ENCODE measurements at places on chromosomes 1 and 21.

- no peak overlapping the region for H3K27ac ChIP-seq
- H3K27me3 ChIP-seq = peaks cover 69% of the 10 kb centered on the region
- H3K4me1 ChIP-seq = no peaks in the 10 kb centered on the region
These were observed 39.5 kb upstream of the ST6GALNAC3 start for GRCh38 chr1:76035053-76035452.

DNA sequence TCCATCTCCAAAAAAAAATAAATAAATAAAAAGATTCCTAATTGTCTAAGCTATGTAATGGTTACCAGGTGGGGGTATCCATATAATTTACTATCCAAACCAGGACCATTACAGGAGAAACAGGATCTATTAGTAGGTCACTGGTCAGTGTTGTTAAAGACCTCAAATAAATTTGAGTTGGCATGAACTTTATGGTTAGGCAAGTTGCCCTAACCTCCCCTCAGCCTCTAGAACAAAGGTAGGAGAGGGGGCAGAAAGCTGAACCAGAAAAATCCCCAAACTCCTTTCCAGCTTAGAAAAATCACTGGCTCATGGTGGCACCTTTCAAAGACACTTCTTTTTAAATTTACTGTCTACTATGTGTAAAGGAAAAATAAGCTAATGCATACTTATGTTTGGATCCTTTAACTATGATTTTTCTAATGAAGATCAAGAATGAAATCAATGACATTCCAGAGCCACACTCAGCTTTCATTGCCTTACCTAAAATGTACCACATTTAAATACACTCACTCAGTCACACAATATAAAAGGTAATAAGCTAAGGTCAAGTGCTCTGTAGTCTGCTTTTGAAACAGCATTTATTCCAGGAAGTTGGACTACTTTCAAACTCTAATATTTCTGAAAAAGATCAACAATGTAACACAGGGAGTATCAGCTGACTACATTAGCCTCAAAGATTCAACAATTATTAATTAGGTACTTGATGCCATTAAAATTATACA, 13.8 kb downstream of the EIF4G3 start:
- 0 out of 2 replicates have a peak, but pooled peaks cover 9% of the 10 kb centered on the region for H3K4me1 ChIP-seq
- H3K4me3 ChIP-seq = no peak overlapping the region
- no peaks in the 10 kb centered on the region for H3K27me3 ChIP-seq
- no peaks in the 10 kb centered on the region for H3K36me3 ChIP-seq

DNA sequence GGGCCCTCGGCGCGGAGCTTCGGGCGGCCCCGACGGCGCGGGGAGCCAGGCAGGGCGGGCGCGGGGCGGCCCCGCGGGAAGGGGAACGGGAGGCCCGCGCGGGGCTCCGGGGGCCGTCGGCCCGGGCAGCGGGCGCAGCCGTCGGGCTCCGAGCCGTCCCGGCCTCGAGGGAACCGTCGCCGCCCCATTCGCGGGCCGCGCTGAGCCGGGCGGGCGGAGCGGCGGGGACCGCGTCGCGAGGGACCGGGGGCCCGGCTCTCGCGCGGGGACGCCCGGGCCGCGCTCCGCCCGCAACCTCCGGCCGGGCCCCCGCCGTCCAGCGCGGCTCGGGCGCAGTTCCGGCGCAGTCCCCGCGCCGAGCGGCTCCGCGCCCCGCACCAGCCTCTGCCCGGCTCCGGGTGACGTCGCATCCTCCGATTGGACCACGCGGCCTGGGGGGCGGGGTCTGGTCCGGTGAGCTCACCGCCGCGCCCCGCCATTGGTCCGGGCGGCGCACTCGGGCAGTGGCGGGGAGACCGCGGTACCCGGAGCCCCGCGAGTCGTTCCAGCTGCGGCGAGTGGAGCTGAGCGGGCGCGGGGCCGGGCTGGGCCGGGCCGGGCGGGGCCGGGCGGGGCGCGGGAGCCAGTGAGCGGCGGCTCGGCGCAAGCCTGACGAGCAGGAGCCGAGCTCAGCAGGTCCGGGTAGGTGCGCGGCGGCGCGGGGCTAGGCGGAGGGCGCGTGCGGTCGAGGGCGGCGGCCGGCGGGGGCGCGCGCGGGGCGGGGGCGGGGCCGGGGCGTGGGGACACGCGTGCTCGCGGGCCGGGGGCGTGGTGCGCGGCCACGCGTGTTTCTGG, 66.7 kb upstream of the VAMP3 start:
- peaks cover 68% of the 10 kb centered on the region for H3K27me3 ChIP-seq
- H3K4me3 ChIP-seq = no peak overlapping the region
- H3K36me3 ChIP-seq = no peaks in the 10 kb centered on the region
- H3K4me1 ChIP-seq = peaks cover 3% of the 10 kb centered on the region
- peak; percentile 74 for DNase-seq
- H3K27ac ChIP-seq = no peak overlapping the region

- no peak overlapping the region for H3K4me3 ChIP-seq
- no peak overlapping the region for H3K27ac ChIP-seq
- no peak for DNase-seq
- no peaks in the 10 kb centered on the region for H3K27me3 ChIP-seq
These were observed 4.8 kb downstream of the S1PR1 start for GRCh38 chr1:101241485-101242225.

DNA sequence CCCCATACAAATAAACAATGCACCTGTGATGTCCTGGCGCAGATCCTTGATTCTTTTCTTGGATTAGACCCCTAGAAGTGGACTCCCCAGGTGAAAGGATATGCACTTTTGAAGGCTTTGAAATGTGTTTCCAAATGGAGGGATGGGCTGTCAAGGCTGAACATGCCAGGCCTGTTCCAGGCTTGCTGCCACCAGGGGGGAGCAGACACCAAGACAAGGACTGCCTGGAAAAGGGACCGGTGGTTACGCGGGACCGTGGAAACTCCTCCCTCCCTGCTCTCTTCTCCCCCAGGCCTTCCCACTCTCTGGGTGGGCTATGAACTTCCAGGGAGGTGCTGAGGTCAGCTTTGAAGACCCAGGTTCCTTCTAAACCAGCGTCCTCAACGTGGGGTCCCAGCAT, 12.7 kb downstream of the C1QB start:
- no peaks in the 10 kb centered on the region for H3K36me3 ChIP-seq
- peak; percentile 42 for DNase-seq
- H3K4me3 ChIP-seq = no peak overlapping the region
- H3K27me3 ChIP-seq = peaks cover 16% of the 10 kb centered on the region

GRCh38 chr1:243903895-243904294, 53.9 kb upstream of the AKT3 start:
- H3K27me3 ChIP-seq = no peaks in the 10 kb centered on the region
- no peak overlapping the region for H3K27ac ChIP-seq
- H3K4me3 ChIP-seq = no peak overlapping the region
- H3K4me1 ChIP-seq = peaks cover 11% of the 10 kb centered on the region
- DNase-seq = peak; percentile 48

- no peak for DNase-seq
- no peaks in the 10 kb centered on the region for H3K27me3 ChIP-seq
These were observed 21.0 kb upstream of the FUCA1 start for GRCh38 chr1:23889074-23889473.

DNA sequence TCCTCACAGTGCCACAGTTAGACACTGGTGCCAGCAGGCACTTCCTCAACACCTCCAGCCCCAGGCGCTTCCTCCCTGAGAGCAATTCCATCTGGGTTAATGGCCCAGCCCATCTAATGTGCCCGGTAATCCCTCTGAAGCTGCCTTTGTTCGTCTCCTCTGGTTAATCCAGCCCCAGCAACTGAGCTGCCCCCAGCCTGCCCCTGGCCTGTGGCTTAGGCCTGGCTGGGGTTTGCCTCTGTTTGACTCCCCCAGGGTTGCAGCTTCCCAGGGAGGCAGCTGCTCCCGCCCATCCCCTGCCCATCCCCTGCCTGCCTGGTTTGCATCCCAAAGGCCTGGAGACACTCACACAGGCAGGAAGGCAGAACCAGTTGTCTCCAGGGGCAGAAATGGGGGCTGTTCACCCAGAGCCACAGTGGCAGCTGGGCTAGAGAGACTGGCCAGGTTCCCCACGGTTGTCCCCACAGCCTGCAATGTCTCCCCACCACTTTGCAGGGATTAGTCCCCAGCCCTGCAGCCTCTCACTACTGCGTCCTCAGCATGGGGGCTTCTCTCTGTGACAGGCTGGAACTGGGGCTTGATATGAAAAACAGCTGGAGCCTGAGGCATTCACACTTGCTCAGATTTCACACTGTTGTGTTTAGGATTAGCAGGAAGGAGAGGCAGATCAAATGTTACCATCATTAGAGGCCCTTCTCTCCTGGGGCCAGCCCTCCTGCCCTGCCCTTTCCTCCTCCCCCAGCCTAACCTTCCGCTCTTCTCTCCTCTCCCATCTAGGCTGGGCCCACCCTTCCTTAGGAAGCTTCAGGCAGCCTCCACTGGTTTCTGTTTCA, 120.2 kb downstream of the TLR5 start:
- no peak overlapping the region for H3K4me3 ChIP-seq
- no peak overlapping the region for H3K27ac ChIP-seq
- no peak for DNase-seq
- no peaks in the 10 kb centered on the region for H3K36me3 ChIP-seq
- peaks cover 4% of the 10 kb centered on the region for H3K4me1 ChIP-seq

GRCh38 chr1:211735208-211736170, 60.1 kb upstream of the NEK2 start:
- peak overlapping the region; percentile 44 for H3K4me3 ChIP-seq
- H3K27ac ChIP-seq = peak overlapping the region; percentile 72
- H3K4me1 ChIP-seq = peaks cover 27% of the 10 kb centered on the region

DNA sequence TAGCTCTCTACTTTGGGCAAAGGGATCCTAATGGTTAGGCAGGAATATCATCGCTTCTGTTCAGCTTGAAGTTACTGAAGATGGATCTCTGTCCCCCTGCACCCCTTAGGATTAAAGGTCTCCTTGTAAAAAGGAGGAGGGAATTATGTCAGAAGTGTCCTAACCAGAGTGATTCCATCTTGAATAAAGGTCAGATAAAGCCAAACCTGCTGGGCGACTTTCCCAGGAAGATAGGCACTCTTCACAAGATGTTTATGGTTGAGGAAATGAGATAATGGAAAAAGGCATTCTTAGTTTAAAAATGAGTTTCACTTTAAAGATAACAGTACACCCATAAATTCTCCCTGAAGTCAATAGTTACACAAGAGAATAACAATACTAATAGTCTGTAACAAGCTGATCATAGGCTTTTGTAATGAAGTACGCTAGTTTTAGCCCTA, 1.7 kb upstream of the NENF start:
- H3K27ac ChIP-seq = no peak overlapping the region
- H3K36me3 ChIP-seq = 0 out of 2 replicates have a peak, but pooled peaks cover 7% of the 10 kb centered on the region
- no peak overlapping the region for H3K4me3 ChIP-seq
- DNase-seq = peak; percentile 32
- no peaks in the 10 kb centered on the region for H3K27me3 ChIP-seq
- H3K4me1 ChIP-seq = peaks cover 23% of the 10 kb centered on the region

GRCh38 chr1:201783572-201783971, 45.4 kb upstream of the IPO9 start:
- H3K4me1 ChIP-seq = no peaks in the 10 kb centered on the region
- no peak for DNase-seq
- H3K36me3 ChIP-seq = no peaks in the 10 kb centered on the region
- H3K27me3 ChIP-seq = no peaks in the 10 kb centered on the region
- H3K27ac ChIP-seq = no peak overlapping the region
- H3K4me3 ChIP-seq = no peak overlapping the region

DNA sequence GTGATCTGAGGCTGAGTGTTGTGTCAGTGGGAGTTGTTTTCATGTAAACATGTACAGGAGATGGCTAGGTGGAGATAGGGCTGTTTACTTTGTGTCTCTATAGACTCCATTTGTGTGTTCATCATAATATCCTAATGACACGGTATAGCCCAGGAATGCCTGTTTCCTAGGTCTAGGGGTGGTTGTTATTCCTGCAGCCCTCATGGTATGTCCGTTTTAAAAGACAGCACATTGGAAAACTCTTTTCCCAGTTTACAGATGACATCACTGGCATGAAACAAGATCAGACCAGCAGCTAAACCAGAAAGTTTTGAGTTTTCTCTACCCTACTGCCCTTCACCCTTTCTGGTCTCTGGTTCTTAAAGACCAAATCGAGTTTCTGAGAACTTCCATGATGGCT, 227.3 kb upstream of the TMEM51 start:
- no peak overlapping the region for H3K27ac ChIP-seq
- no peaks in the 10 kb centered on the region for H3K36me3 ChIP-seq
- H3K4me1 ChIP-seq = peaks cover 14% of the 10 kb centered on the region
- peaks cover 17% of the 10 kb centered on the region for H3K27me3 ChIP-seq

- no peaks in the 10 kb centered on the region for H3K27me3 ChIP-seq
- DNase-seq = peak; percentile 34
- H3K4me3 ChIP-seq = no peak overlapping the region
- H3K4me1 ChIP-seq = peaks cover 16% of the 10 kb centered on the region
- no peaks in the 10 kb centered on the region for H3K36me3 ChIP-seq
- no peak overlapping the region for H3K27ac ChIP-seq
These were observed 213.8 kb downstream of the SIPA1L2 start for GRCh38 chr1:232416026-232416568.

DNA sequence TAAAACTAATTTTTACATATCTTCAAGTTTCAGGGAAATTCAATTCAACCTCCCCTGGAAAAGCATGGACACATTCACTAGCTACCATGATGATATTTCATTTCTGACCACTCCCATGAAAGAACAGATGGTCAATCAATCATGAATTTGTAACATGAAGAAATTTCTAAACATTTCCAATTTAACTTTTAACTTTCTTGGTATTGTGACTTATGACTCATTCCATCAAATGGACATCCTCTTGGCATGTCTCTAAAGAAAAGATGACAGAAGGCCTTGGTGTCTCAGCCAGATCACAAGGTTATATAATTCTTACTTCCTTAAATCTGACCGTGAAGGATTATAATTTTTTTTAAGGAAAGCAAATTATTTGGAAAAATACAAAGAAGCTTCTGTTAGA, 10.5 kb upstream of the MCOLN3 start:
- peak; percentile 19 for DNase-seq
- no peaks in the 10 kb centered on the region for H3K36me3 ChIP-seq
- peaks cover 9% of the 10 kb centered on the region for H3K4me1 ChIP-seq

DNA sequence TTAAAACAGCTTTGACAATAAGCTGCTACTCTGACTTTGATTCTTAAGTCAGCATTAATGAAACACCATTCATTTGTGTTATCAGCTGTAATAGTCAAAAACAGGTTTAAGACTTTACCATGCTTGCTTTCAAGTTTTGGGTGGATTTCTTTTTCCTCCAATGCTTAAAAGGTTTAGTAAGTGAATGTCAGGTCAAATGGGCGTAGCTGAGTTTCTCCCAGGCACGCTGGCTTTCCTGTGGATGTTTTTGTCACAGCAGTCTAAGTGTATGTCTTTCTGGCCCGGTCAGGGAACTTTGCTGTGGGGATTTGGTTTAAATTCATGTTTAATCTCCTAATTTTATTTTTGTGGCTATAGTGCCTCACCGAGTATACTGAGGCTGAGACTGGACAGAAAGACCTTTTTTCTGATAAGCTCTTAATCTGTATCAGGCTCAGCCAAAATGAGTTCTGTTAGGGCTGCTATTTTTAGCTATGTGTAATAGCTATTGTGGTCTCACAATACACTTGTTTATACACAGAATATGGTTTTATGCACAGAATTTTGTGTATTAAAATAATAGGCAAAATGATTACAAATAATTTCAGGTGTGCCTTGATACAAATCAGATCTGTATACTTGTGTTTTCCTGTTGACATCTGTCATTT, 292.8 kb downstream of the DISC1 start:
- no peak overlapping the region for H3K4me3 ChIP-seq
- no peak overlapping the region for H3K27ac ChIP-seq
- H3K4me1 ChIP-seq = peaks cover 9% of the 10 kb centered on the region
- no peaks in the 10 kb centered on the region for H3K36me3 ChIP-seq
- no peaks in the 10 kb centered on the region for H3K27me3 ChIP-seq
- no peak for DNase-seq

GRCh38 chr1:1550591-1551432, 10.4 kb upstream of the TMEM240 start:
- DNase-seq = peak; percentile 34
- no peaks in the 10 kb centered on the region for H3K27me3 ChIP-seq
- H3K4me3 ChIP-seq = no peak overlapping the region
- H3K27ac ChIP-seq = no peak overlapping the region
- peaks cover 4% of the 10 kb centered on the region for H3K4me1 ChIP-seq

- H3K27me3 ChIP-seq = no peaks in the 10 kb centered on the region
- DNase-seq = no peak
- H3K27ac ChIP-seq = no peak overlapping the region
- peaks cover 11% of the 10 kb centered on the region for H3K4me1 ChIP-seq
- H3K36me3 ChIP-seq = peaks cover 75% of the 10 kb centered on the region
These were observed 6.7 kb downstream of the DHX9 start for GRCh38 chr1:182845894-182846293.

Measured in PC-3 (cell line).